CD4-positive, alpha-beta T cell treated with Interleukin-21 for 1 hour (primary cell): ENCODE measurements at places on chromosomes 2 and 18.

DNA sequence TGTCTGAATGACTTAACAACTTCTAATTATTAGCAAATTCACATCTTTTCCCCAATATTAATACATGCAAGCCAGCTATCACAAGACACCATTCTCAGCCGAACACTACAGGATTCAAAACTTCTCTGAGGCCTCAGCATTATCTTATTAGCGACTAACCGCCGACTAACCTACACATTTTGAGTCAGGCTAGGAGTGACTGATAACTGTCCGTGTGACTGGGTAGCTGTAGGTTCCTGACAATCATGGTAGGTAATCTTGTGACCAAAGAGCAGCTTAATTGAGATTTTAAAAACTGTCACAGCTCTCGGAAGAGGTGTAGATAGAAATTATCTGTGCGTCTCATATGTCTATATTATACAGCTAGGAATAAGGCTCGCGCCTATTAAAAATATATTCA is 44.1 kb upstream of the SP5 start:
- DNase-seq = no peak

DNA sequence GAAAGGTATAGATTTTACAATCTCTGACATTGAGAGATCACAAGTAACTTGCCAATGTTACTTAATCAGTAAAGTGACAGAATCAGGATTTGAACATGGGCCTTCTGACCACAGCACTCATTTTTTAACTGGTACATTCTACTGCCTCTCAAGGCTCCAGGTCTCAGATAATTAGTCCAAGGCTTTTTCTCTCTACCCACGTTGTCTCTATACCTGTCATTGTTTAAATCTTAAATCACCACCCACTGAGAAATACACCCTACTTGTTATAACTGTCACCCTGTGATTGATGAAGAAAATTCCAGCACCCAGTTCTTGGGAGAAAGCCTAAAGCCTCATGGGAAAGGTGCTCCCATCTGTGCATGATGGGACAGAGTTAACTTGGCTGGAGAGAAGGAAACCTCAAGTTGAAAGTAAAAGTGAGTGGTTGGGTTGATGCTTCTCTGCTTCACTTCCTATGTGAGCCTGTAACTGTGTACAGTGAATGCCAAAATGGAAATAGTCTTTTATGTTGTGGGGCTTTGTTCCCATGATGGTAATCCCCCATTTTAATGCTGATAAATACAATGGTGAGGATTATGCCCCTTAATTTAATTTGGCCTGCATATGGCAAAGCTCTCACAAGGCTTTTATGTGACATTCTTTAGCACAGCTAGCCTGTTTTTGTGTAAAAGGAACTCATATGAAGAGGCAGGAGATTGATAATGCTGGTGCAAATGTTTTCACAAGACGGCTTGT is 190.1 kb upstream of the SP5 start:
- no peak for DNase-seq

GRCh38 chr18:49059028-49059834 is 108.5 kb upstream of the SMAD7 start:
- DNase-seq = no peak

GRCh38 chr2:124908411-124908810 is 883.3 kb downstream of the CNTNAP5 start:
- no peak for DNase-seq

GRCh38 chr2:211837206-211837605 is 701.4 kb downstream of the ERBB4 start:
- no peak for DNase-seq

DNA sequence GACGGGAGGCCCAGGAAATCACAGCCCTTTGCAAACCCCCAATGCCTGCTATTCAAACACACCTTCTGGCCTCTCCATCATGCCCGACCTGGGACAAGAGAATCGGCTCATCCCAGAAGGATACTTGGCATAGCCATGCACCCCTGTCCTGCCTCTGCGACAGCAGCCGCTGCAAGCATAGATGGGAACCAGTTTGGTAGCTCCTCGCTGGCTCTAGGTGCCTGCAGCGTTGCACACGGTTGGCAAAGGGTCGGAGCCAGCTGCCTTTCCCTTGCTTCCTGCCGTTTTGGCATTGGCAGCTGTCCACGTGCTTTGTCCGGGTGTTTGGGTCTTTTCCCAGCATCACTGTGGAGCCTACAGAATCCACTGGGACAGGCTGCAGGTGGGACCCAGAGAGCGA is 76.9 kb downstream of the TWIST2 start:
- DNase-seq = no peak

GRCh38 chr18:22423878-22424564 is 6.3 kb upstream of the CTAGE1 start:
- no peak for DNase-seq

GRCh38 chr2:84556190-84556589 is 39.9 kb downstream of the DNAH6 start:
- no peak for DNase-seq

DNA sequence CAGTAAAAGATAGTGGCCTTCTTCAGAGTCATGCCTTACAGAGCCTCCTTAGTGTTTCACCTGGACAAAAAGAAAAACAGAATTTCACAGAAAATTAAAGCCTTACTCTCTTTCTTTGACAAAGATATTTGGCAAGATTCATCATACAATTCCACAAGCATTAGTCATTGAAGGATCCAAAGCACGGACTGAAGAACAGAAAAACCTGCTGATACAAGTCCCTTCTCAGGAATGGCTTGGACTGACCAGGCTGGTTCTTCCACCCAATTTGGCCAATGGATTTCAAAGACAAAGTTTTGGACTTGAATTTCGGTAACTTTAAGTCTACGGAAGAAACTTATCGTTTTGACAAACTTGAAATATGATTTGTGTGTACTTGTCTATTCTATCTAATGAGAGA is 39.1 kb upstream of the GALNT3 start:
- no peak for DNase-seq
